ENCODE measurements at places on chromosomes 2 and 18. TPM values are rescaled to one million over a fixed set of nuclear protein-coding genes. Genes with fewer than 3 reads are reported as not detected.

DNA sequence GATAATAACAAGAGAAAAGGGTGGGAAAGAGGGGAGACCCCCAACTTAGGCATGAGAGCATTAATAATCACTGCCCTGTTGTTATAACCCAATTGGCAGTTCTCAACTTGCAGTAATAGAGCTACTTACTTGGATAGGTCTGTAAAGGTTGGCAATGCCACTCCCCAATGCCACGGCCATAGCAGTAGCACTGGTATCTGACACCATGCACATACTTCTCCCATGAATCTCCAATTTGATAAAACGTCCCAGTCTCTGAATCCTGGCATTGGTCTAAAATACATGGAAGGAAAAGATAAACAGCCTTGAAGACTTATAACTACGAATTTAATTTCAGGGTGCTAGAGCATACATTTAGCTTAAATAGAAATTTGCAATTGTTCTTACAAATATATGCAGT, 16.8 kb downstream of the FN1 start:
- DNase-seq, result no peak

DNA sequence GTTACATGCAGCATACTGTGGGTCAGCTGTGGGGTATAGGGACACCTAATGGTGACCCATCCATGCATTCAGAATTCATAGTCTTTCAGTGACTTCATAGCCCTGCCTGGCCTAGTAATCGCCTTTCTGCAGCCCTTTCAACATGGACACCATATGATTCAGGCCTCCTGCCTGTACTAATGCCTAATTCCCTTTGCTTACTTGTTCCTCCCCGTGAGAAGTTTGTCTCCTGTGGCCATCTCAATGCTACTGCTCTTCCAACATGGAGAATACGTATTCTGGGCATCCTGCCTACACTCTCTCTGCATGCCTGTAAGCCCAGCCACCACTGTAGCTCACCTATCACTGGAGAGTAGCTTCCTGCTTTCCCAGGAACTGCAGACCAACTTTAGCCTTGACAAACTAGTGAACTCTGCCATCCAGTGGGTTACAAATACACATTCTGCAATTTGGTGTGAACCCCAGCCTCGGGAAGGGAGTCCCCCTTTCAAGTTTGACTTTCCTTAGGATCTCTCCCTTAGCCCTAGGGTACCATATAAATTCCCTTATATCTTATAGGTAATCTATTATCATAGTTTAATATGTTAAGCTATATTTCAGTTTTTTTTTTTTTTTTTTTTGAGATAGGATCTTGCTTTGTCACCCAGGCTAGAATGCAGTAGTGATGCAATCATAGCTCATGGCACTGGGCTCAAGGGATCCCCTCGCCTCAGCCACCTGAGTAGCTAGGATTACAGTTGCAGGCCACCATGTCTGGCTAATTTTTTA, 22.3 kb downstream of the M1AP start:
- DNase-seq, result no peak

GRCh38 chr2:134283661-134284060, 29.8 kb downstream of the MGAT5 start:
- DNase-seq, result no peak

DNA sequence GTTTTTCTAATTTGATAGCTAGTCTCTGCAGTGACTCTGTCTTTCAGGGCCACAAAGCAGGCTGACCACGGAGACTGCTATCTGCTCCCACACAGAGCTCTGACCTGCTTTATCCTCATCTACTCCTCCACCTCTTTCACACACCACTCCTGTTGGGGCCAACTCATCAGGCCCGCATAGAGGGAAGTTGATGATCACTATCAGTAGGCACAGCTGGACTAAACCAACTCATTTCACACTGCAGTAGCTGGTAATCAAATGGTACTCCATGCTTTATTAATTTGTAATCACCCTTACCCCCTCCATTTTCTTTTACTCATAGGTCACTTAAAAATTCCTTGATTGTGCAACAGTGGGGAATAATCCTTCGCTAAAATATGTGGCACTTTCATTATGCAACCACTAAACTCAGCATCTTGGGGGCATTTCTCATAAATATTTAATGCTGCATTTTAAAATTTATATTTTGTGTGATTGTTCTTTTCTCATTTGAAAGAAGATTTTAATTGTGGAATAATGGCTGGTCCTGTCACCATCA, 249.8 kb upstream of the GCFC2 start:
- no peak for DNase-seq

LOXL3 gene
- total RNA-seq, result 1.4 TPM

DGKD gene
- 140 TPM for total RNA-seq

IL1RL1 gene
- not detected for total RNA-seq

TRIM43 gene
- total RNA-seq, result not detected

PID1 gene
- total RNA-seq, result 0.27 TPM

YIPF4 gene
- total RNA-seq, result 27.2 TPM

Measured in activated B cell treated with CpG ODN at 0.5 μM for 24 hours (primary cell).